Mesothelial cell of epicardium (in vitro differentiated cells): ENCODE measurements at places on chromosomes 16 and 17.

- DNase-seq: no peak
- no peak overlapping the region for H3K4me3 ChIP-seq
- no peak overlapping the region for H3K27ac ChIP-seq
- H3K36me3 ChIP-seq: peaks cover 30% of the 10 kb centered on the region
- no peaks in the 10 kb centered on the region for H3K27me3 ChIP-seq
These were observed 33.2 kb downstream of the VPS35L start for GRCh38 chr16:19588661-19589060.

DNA sequence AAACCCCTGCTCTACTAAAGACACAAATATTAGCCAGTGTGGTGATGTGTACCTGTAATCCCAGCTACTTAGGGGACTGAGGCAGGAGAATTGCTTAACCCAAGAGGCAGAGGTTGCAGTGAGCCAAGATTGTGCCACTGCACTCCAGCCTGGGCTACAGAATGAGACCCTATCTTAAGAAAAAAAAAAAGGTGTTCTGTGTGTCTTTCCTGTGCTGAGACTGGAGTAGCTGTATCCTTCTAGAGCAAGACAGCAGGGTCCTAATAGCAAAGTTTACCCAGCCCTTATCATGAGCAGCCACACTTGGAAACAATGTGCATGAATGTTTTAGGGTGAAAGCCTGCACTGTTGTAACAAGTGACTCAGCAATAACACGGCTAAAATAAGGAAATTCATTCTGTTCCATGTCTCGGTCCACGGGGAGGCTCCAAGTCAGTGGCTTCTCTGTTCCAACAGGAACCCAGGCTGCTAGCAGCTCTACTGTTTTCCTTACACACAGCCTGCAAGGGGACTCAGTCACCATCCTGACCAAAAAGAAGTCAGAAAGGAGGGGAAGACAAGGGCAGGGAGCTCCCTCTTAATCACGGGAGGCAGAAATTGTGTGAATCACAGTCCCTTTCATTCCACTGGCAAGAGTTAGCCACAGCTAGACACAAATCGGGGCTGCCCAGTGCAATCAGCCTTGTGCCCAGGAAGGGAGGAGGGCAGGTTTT is 7.1 kb upstream of the SLC5A11 start:
- H3K27me3 ChIP-seq: peaks cover 4% of the 10 kb centered on the region
- H3K4me1 ChIP-seq: peaks cover 4% of the 10 kb centered on the region
- no peak for DNase-seq

DNA sequence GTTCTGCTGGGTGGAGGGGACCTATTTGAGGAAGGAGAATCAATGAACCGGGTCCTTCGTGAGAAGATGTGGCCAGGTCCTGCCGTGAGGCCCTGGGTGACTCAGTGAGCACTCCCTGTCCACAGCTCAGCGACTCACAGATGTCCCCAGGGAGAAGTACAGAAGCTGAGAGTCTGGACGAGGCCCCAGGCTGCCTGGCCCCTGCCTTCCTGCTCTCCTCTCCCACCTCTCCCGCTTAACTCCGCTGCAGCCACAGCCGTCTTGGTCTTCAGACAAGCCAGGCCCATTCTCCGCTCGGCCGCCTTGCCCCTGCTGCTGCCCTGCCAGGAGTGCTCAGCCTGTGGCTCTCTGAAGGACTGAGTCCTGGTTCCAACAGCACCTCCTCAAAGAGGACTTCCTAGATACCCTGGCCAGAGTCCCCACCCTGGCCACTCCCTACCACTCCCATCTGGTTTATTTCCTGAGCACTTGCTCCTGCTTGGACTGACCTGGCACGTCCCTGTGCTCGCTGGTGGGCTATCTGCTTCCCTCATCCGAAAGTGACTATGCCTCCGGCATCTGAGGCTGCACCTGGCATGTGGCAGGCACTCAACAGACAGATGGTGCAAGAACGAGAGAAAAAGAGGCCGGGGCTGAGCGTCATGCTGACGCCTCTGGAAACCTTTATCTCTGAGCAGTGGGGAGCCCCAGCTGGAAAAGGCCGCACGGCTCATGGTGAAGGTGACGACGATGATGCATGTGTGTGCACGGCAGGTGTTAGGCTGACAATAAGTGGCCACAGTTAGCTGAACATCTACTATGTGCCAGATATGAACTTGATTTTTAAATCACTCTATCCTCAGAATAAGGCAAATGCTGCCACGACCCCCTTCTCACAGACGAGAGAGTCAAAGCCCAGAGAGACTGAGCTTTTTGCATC is 9.2 kb upstream of the TNFRSF13B start:
- no peaks in the 10 kb centered on the region for H3K36me3 ChIP-seq
- H3K4me3 ChIP-seq: no peak overlapping the region
- no peak for DNase-seq
- no peak overlapping the region for H3K27ac ChIP-seq
- H3K4me1 ChIP-seq: peaks cover 17% of the 10 kb centered on the region

DNA sequence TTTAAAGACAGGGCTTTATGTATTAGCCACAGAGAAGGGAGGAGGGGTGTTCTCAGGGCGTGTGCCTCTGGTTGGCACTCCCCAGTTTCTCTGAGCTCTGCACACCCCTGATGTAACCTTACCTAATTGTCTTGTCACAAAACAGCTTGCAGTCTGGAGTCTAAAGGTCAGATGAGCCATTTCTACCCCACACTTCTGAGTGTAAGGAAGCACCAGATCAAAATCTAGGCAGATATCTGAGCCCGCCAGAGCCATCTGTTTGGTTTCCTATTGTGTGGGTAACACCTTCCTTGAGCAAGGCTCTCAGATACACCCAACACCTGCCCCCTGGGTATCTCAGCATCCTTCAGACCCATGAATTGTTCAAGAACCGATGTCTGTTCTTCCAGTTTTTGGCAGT is 15.5 kb downstream of the CDH1 start:
- H3K27ac ChIP-seq: no peak overlapping the region
- no peak for DNase-seq
- no peak overlapping the region for H3K4me3 ChIP-seq

DNA sequence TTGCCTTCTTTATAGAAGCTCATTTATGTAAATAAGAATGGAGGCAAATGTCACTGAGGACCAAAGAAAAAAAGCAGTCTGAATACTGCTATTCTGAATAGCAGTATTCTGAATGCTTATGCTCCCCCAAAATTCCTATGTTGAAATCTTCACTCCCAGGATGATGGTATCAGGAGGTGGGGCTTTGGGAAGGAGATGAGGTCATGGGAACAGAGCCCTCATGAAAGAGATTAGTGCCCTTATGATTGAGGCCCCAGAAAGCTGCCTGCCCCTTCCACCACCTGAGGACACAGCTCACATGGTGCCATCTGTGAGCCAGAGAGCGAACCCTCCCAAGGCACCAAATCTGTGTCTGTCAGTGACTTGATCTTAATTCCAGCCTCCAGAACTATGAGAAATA is 28.8 kb downstream of the HEATR6 start:
- H3K4me3 ChIP-seq: no peak overlapping the region
- no peak for DNase-seq
- no peak overlapping the region for H3K27ac ChIP-seq
- H3K4me1 ChIP-seq: no peaks in the 10 kb centered on the region
- H3K27me3 ChIP-seq: no peaks in the 10 kb centered on the region
- peaks cover 53% of the 10 kb centered on the region for H3K36me3 ChIP-seq
